WTC11 (cell line): ENCODE measurements at places on chromosomes 2 and 18. TPM values are rescaled to one million over a fixed set of nuclear protein-coding genes. Genes with fewer than 3 reads are reported as not detected.

- DNase-seq: no peak
These were observed 642 bp upstream of the STEAP3 start for GRCh38 chr2:119222863-119223520.

The NT5C1B gene
- not detected in 3 replicates for total RNA-seq

GRCh38 chr18:73408469-73408868 is 540.7 kb upstream of the NETO1 start:
- peak; percentile 12 for DNase-seq

The FKBP1B gene
- 58.6 to 83.9 TPM (median 74.8 TPM) in 3 replicates for total RNA-seq

- DNase-seq: no peak
These were observed 64.2 kb downstream of the NPAS2 start for GRCh38 chr2:100884145-100884621.

DNA sequence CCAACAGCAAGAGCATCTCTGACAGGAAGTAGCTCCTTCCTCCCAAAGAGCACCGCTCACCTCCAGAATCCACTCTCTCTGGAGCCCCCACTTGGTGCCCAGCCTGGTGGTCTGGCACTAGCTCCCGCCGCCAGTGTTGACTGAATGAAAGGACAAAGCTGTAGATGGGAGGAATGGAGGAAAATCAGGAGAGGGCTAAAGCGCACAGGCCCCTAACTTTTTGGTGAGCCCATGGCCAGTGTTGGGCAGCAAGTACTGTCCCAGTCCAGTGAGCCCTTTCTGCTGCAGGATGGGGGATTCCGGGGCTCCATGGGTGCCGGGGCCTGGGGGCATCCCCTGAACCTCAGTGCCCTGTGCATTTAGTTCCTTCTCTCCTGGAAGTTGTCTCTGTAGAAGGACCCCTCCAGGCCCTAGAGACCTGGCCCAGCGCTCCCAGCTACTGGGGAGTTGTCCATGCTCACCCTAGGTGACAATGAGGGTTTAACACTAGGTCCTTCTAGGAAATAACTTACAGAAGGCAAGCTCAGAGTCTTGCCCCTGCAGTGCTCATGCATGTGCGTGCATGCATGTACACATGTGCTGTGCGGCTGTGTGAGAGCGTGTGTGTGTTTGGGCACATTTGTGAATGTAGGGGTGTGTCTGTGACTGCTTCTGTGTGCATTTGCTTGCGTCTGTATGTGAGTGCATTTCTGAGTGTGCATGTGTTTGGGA is 33.6 kb downstream of the GLI2 start:
- no peak for DNase-seq

The IL1RL2 gene
- total RNA-seq: 0.11 TPM in 1 of 3 replicates, not detected in the others

DNA sequence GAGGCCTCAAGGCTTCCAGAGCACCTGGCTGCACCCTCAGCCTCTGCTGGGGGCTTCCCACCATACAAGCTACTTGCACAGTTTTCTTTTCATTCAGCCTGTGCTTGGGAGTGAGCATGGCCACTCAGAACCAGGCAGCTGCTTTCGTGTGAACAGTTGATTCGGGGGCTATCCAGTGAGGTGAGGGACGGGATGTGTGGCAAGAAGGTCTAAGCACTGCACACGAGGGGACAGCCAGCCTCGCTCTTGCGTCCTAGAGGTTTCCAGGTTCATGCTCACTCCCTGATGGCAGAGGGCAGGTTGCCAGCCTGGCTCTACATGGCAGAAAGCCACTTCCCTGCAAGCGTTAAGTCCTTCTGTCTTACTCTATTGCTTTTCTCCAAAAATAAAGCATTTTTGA is 146.2 kb downstream of the MBP start:
- no peak for DNase-seq
